ENCODE measurements at places on chromosomes 5 and 9. TPM values are rescaled to one million over a fixed set of nuclear protein-coding genes. Genes with fewer than 3 reads are reported as not detected.

The IL7R gene
- total RNA-seq: 2.8 TPM

The SCGB3A2 gene
- total RNA-seq: not detected

The ADAMTS2 gene
- total RNA-seq: 31.8 TPM

The ANKRD55 gene
- total RNA-seq: not detected

The GRXCR2 gene
- not detected for total RNA-seq

The KCNMB1 gene
- 45.6 TPM for total RNA-seq

The PLAA gene
- total RNA-seq: 25.4 TPM

The ADRB2 gene
- 4.2 TPM for total RNA-seq

The TMEM174 gene
- not detected for total RNA-seq

The LCN10 gene
- total RNA-seq: 7.0 TPM

The ANKRD31 gene
- 0.11 TPM for total RNA-seq

The ZSWIM6 gene
- total RNA-seq: 10.2 TPM

The GCNT4 gene
- total RNA-seq: 3.6 TPM

The SPINK7 gene
- total RNA-seq: not detected

The C9orf153 gene
- total RNA-seq: 0.33 TPM

The TLX3 gene
- not detected for total RNA-seq

GRCh38 chr9:7088611-7089010 lies 330.8 kb downstream of the KDM4C start:
- no peak for DNase-seq

DNA sequence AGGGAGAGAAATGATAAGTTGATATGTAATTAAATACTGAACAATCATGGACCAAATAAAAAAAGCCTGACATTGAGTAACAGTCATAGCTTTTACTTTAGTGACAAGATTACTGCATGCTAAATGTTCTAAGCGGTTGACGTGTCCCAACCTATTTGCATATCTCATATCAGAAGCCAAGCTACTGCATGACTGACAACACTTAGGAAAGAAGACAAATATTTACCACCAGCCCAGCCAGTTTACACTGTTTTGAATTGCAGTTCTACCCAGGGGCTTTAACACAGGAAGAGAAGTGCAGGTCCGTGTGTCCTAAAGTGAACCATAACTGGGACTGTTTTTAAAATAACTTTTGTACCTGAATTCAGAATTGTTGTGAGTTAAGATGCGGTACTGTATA lies 219.9 kb downstream of the PRDM9 start:
- DNase-seq: no peak

DNA sequence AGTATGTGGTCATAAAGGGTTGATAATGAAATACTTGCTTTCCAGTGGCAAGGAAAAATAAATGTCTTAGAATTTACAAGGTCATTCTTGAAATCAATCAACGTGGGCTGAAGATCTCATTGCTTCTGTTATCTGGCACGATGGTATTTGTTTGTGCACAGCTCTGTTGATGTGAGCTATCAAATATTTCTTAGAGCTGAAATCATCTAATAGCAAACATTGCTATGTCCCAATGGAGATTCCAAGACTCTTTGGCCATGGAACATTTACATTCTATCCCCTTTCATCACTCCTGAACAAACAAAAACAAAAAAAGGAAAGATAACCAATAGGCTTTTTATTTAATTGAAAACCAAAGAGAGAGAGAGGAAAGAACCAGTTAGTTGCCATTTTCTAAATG lies 111.5 kb upstream of the CCDC152 start:
- no peak for DNase-seq

- no peak for DNase-seq
Observed at GRCh38 chr9:83526211-83526610, 12.0 kb downstream of the FRMD3 start.

GRCh38 chr5:145198525-145199260 lies 636.4 kb downstream of the PRELID2 start:
- no peak for DNase-seq

DNA sequence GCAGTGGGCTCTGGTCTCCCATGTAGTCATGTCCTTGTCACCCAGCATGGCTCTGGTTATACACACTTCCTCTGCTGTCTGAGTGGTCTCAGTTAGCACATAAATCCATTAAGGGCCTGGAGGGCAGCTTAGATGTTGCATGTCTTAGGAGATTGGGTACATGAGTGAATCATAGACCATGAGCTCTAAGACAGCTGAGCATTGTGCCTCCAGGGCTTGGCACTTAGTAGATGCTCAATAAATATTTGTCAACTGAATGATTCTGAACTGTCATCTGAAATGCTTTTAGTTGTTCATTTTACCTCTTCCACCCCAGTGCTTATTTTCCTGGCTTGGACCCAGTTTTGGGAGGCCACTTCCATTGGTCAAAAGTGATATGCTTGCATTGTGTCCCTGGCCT lies 135.6 kb downstream of the BOD1 start:
- DNase-seq: no peak

DNA sequence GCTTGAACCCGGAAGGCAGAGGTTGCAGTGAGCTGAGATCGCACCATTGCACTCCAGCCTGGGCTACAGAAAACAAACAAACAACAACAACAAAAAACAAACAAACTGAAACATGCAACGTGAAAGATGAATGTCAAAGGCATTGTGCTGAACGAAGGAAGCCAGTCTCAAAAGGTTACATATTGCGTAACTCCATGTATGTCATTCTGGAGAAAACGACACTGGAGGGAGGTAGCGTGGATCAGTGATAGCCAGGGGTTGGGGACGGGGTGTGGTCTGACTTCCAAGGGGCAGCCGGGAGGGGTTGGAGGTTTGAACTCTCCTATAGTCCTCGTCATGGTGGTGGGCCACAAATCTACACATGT lies 12.1 kb upstream of the WDR5 start:
- DNase-seq: no peak

DNA sequence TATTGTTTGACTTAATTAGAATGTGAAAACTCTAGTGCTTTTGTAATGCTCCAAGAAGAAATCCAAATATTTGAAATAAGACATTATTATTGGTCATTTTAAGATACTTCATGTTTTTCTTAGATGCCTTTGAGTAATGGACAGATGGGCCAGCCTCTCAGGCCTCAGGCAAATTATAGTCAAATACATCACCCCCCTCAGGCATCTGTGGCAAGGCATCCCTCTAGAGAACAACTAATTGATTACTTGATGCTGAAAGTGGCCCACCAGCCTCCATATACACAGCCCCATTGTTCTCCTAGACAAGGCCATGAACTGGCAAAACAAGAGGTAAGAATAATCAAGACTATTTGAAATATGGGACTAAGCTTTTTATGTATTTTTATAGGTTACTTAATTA lies 69.2 kb upstream of the SREK1 start:
- no peak for DNase-seq

DNA sequence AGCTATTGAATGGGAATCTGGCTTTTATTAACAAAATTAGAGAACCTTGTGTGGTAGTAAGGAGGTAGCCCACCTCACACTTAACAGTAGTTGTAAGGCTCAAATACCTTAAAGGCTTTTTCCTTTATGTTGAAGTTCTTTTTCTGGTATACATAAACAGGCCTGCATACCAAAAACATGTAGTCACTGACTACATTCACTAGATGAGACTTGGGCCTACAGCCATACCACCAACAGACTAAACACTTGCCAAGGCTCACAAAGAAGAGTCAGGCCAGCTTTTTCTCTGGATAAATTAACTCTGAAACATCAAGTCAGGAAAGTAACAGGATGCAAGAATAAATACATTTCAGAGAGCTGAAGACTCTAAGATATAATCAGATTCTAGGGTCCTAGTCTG lies 78.6 kb upstream of the MPDZ start:
- no peak for DNase-seq

GRCh38 chr9:4328723-4329122 lies 28.9 kb upstream of the GLIS3 start:
- DNase-seq: no peak

GRCh38 chr9:15618540-15619331 lies 65.9 kb downstream of the CCDC171 start:
- DNase-seq: no peak

DNA sequence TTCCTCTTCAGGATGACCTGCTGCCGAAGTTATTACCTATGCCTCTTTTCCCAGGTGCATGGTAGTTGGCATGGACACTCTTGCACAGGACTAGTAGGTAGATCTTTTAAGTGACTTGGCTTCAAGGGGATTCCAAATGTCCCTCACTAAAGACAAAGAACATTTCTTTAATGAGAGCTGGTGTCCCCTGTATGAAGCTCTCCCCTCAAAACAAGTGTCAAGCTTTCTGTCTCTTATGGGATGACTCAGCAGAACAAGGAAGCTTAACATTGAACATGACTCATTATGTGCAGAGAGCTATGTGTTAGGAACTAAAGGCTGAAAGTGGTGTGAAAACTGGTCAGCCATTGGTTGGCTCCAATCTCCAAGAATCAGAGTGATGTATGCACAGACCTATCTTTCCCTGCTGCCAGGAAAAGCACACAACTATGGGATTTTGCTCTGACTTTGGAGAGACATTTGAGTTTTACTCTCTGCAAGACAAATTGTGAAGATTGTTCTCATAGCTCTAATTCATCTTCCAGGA lies 120.5 kb downstream of the PRDM6 start:
- DNase-seq: no peak

DNA sequence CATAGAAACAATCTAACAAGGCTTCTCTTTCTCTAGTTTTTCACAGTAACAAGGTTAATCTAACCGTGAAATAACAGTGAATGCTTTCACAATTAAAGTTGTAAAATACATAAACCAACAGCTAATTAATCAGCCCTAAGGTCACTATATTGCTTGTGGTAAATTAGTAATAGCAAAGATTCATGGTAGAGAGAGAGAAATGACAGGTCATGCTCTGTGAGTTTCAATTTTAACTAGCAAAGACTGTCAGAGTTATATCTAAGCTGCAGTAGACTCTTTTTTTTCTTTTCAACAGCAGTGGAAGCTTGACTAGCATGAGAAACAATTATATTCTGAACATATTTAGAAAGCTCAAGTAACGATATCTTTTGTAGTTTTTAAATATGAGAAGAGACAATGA lies 1068.0 kb downstream of the MAT2B start:
- DNase-seq: no peak

GRCh38 chr9:34475097-34475496 lies 16.5 kb downstream of the DNAI1 start:
- no peak for DNase-seq

DNA sequence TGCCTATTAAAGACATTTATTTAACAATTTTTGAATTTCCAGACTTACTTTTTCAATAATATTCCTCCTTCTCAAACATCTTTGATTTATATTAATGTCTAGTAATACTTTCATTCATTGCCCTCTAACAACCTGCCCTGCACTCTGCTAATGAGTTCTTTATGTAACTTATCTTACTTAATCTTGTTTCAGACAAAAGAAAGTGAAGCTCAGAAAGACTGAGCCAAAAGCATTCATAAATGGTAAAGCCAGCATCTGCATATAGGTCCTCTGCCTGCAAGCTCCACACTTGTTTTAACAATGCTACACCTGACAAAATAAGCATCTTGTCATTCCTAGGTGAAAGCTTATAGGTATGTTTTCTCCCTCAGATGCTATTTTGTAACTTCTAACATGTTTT lies 2.4 kb upstream of the TNPO1 start:
- DNase-seq: no peak

DNA sequence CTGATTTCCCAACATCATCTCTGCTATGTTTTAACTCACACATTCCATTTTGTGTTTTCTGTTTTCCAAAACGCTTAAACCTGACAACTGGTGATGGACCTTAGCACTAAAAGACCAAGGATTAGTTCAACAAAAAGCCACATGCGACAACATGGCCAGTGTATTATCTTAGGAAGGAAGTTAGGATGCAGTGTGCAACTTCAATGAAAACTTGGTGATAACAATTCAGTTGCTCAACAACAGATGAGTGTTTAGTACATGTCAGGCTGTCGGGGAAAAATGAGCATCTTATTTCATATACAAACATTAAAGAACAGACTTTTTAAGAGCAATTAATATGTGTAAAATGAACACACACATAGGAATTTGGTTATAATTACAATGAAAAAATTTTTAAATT lies 780.0 kb downstream of the SEMA5A start:
- DNase-seq: no peak

- no peak for DNase-seq
Observed at GRCh38 chr9:33476503-33476902, 2.8 kb upstream of the NOL6 start.

GRCh38 chr5:66658516-66658915 lies 62.3 kb downstream of the MAST4 start:
- no peak for DNase-seq

- no peak for DNase-seq
Observed at GRCh38 chr9:127977009-127977883, 3.5 kb downstream of the EEIG1 start.

GRCh38 chr5:123344816-123345426 lies 78.3 kb downstream of the CEP120 start:
- no peak for DNase-seq

DNA sequence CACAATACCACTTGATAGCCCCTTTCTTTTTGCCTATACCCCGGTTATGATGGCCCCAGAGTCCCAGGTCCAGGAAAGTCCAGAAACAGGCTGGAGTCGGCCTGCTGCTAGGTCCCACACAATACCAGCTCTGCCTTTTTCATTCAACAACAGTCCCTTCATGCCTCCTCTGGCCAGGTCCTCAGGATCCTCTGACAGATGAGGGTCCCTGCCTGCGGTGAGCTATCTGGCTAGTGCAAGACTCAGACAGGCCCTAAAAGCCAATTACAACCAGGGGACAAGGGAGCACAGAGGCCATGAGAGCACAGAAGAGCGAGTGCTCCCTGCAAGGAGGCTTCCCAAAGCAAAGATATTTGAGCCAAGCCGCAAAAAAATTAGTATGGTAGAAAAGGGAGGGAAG lies 84.8 kb upstream of the ZBTB43 start:
- DNase-seq: no peak

DNA sequence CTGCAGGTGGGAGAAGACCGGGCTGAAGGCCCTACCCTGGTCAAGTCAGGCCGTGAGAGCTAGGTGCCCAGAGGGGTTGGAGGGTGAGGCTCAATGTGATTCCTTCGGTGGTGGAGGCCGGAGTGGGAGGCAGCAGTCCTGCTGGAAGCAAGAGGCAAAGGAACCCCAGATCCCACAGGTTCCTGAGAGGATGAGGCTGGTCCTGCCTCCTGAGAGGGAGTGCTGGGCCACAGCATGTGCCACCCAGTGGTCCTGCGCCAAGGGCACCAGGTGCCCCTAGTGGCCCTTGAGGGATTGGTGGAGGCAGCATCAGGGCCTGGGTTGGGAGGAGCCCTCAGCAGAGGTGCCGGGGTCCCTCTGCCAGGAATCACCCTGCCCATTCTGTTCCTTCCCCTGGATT lies 59.1 kb downstream of the BARX1 start:
- no peak for DNase-seq

- no peak for DNase-seq
Observed at GRCh38 chr9:104361207-104361606, 142.9 kb upstream of the OR13F1 start.

DNA sequence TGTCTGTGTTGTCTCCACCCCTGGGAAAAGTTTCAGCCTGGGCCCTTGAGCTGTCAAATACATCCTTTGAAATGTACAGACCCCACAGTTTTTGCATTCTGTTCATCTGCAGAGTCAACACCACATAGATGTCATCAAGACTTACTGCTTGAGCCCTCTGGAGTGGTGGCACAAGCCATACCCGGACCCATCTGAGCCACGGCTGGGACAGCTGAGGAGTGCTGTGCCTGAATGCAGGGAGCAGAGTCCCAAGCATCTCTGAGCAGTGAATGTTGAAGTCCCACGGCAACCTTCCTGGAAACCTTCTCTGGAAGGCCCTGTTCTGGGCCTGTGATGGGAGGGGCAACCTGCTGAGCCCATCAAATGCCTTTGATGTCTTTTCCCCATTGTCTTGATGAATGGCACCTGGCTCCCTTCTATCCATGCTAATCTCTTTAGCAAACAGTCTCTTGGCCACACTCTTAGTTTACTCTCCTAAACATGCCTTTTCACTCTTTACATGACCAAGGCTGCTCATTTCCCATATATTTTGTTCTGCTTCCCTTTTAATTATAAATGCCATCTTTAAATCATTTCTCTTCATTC lies 92.5 kb downstream of the ATPSCKMT start:
- DNase-seq: no peak
